ENCODE measurements at places on chromosomes 12 and 14.

GRCh38 chr12:45148619-45149018, 67.3 kb upstream of the ANO6 start:
- DNase-seq: no peak

- DNase-seq: peak; percentile 66
These were observed 231.9 kb downstream of the C12orf75 start for GRCh38 chr12:105562199-105562971.

DNA sequence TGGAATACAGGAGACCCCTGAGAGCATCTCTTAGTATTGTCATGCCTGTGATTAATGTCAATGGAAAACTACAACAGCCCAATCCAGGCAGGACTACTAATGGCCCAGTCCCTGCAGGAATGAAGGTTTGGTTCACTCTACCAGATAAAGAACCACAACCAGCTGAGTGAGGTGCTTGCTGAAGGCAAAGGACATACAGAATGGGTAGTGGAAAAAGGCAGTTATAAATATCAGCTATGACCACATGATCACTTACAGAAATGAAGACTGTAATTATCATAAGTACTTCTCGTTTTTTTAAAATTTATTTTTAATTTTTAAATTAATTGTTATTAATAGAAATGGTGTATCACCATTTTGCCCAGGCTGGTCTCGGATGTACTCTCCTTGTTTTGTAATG, 17.2 kb upstream of the LPCAT3 start:
- DNase-seq: no peak

DNA sequence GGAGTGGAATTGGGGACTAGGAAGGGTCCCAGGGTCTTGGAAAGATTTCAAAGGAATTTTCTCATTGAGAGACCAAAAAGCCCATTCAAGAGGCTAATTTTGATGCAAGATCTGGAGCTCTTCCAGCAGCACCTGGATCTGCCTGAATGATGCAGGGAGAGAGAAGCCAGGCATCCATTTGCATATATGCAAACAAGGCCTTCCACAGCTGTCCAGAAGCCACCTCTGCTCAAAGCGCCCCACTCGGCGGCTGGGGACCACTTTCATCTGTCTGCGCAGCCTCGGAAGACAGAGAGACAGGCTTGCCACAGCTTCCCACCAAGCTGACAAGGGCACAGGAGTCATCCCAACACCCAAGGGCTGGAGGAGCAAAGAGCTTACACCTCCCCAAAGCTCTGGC, 295.6 kb downstream of the DPF3 start:
- no peak for DNase-seq

- DNase-seq: no peak
These were observed 108.8 kb upstream of the PTPRR start for GRCh38 chr12:71029302-71029701.

- DNase-seq: no peak
These were observed 72.8 kb downstream of the CAPZA3 start for GRCh38 chr12:18810537-18811253.

GRCh38 chr14:55867719-55868118, 250.5 kb upstream of the PELI2 start:
- DNase-seq: no peak

DNA sequence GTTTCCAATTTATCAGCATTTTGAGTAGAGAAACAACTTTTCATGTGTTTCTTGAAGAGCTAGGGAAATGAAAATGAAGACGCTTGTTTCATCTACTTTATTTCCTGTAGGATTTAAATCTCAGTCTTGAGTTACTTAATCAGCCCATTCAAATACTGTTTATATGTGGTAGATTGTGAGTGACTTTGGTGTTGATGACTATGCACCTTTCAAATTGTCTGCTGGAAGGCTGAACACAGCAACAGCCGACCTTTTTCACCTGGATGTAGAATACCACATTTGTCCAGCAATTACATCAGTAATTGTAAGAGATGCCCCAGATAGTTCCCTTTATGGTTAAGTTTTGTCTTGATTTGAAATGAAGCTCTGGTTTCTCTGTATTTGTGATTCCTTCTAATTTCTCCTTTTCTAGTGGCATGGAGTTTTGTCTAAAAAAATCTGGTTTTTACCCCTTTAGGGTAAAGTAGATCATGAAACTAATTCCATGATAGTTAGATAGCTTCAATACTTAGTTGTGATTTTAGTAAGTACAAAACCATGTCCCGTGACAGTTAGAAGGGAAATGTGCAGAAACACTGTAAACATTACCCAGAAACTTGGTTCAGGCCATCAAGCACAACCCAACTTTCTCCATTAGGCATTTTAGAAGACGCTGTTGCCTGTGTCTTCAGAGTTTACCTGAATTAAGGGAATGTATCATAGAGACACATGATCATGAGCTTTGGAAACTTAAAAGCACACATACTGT, 165.0 kb downstream of the SRGAP1 start:
- DNase-seq: no peak

DNA sequence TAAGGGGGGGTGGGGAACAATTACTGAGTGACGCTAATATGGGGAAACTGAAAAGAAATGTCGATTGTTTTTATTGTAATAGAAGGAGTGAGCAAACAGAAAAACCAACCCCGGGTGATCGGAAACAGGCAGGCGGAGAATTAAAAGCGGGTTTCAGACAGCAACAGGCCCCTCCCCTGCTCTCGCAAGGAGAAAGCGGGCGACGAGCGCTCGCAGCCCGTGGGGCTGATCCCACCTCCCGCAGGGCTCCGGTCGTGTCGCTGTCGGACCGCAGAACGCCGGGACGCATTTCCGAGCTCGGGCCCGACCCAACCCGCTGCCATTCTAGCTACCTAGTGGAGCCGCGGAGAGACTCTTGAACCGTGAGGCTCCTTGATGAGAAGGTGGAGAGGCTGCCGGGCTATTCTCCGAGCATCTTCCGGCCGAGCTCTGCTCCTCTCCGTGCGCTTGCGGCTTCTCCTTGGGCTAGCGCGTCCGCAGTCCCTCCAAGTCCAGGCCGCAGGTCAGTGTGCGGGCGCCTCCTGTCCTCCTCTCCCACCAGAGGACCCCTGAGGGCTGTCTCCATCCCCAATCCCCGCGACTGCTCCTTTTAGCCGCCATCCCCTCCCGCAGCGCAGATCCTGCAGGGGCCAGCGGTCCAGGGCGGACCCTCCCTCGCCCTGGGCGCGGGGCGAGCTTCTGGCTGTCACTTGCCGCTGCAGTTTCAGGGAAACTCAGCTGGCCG, 4.1 kb upstream of the PAX9 start:
- DNase-seq: no peak

GRCh38 chr14:99930420-99931274, 134.6 kb upstream of the EVL start:
- no peak for DNase-seq

GRCh38 chr12:88895634-88896033, 315.4 kb upstream of the KITLG start:
- no peak for DNase-seq

DNA sequence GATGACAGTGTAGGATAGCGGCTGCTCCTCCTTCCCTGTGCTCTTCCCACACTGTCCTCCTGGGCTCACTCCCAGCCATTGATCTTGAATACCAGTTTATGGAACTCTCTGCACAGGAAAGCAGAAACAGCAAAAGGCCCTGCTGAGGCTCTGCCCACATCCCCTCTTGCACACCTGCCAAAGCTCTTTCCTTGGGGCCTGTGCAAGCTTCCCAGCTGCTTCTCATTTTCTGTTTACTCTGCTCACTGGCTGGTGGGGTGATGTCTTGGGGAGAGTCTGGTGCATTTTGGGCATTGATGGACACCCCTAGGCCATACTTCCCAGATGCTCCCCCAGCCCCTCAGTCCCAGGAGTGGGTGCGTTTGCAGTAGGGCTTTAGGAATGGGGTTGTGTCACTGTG, 361.8 kb downstream of the TMEM121 start:
- no peak for DNase-seq

DNA sequence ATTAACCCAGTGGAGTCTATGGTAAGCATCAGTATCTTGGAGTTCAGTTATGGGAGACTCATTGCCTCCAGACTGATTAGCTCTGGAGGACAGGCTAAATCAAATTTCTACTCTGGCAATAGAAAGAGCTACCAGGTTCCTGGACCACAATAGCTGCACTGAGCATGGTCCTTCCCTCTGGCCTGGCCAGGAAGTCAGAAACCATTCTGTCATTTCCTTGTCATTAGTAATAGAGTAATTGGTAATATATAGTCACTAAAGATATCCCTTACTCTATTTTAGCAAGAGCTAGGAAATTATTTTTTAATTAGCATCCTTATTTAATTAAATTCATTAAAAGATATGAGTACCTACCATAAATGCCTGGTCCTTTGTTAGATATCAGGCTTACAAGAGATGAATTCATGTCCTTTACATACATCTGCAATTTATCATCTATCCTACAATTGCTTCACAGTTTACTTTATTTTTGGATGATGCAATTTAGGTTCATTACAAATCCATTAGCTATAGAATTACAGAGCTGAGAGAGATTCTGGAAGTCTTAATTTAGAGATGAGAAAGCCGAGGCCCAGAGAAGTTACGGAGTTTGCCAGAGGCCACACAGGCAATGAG, 23.7 kb upstream of the TDRD9 start:
- no peak for DNase-seq

- no peak for DNase-seq
These were observed 90.1 kb downstream of the RPAP3 start for GRCh38 chr12:47615711-47616110.

DNA sequence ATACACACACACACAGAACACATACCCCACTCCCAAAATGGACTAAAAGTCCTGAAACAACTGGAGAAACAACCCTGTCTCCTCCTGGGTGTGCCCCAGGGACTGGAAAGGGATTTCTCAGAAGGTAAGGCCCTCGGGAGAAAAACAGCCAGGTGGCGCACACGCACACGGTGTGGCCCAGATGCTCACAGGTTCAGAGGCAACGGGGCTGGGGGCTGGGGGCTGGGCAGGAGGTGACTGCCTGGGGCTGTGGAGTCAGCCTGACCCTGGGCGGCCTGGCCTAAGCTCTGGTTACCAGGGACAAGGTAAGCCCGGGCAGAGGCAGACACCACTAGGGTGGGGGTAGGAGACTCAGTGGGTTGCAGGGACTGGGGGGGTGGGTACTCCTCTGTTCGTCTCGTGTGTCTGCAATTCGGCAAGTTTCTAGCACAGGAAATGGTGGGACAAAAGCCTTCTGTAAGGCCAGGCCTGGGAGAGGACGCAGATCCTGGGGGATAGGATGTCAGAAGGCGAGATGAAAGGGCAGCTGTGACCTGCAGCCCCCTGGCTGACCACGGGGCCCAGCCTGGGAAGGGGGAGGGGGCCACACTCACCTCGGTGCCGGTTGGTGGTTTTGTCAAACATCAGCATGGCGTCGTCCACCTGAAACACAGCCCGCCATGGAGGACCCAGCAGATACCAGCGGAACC, 10.4 kb downstream of the MSI1 start:
- DNase-seq: peak; percentile 11

DNA sequence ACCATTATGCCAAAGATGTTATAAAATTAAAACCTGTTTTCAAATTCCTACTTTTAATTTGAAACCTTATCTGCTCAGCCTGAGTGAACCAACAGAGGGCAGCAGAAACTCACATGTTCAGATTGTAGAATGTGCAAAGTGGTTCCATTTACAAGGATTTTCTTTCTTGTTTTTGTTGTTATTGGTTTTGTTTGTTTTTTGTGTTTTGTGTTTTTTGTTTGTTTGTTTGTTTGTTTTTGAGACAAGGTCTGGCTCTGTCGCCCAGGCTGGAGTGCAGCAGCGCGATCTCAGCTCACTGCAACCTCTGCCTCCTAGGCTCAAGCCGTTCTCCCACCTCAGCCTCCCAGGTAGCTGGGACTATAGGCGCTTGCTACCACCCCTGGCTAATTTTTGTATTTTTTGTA, 22.8 kb upstream of the GARIN2 start:
- peak; percentile 51 for DNase-seq

- no peak for DNase-seq
These were observed 156.0 kb downstream of the SAMD4A start for GRCh38 chr14:54722791-54723432.

- DNase-seq: no peak
These were observed 51.2 kb upstream of the AEBP2 start for GRCh38 chr12:19388131-19388549.

Measured in PC-9 (cell line).